Vagina (tissue), 2 donors: ENCODE measurements at places on chromosomes 4 and X. TPM values are rescaled to one million over a fixed set of nuclear protein-coding genes. Genes with fewer than 3 reads are reported as not detected.

The RAB28 gene
- 182 TPM for total RNA-seq

The MAGEA1 gene
- not detected for total RNA-seq

DNA sequence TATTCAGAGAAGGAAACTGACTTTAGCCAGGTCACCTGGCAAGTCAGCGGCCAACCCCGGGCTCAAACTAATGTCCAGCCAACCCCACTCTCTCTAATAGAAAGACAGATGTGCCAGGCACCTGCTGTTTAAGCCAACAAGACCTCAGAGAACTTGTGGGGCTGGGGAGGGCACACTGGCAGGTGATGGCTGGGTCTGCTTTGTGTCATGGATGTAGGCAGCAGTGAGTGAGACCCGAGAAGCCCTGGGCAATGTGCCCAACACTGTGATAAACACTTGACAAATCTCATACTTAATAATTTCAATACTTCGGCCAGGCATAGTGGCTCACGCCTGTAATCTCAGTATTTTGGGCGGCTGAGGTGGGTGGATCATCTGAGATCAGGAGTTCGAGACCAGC is 9.0 kb upstream of the CD99L2 start:
- no peak for DNase-seq

GRCh38 chr4:127469959-127470809 is 162.6 kb upstream of the INTU start:
- no peak for DNase-seq

DNA sequence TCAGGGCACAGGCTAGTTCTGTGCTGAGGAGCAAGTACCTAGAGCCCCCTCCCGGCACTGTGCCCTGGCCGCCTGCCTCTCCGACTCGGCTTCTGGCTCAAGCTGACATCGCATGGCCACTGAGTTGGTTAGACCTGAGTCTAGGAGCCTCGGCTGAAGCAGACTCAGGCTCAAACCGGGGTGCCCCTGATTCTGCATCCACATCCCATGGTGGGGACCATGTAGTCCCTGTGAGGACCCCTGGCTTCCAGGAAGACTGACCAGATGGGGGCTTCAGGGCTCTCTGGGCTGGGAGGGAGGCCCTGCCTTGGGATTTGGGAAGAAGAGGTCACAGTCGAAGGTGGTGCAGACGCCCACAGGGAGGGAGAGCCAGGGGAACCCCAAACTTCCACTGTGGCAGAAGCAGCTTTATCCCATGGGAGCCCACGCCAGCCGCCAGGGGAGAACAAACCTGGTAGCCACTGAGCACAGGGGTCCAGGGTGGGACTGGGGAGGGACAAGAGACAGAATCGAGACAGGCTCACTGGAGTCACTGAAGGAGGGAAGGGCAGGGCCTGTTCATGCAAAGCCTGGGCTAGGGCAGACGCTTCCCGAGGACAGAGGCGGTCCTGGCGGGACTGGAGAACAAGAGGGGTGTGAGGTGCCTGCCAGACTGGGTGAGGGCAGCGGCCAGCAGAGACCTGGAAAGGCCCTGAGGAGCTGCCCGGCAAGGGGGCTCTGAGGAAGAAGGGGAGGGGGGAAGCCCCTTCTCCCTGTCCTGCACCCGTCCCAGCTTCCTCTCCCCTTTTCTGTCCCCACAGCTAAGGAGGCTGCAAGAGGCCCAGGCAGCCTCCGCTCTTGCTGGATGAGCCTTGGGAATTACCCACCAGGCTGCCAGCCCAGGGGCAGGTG is 1.1 kb downstream of the PDE6B start:
- DNase-seq = no peak

- DNase-seq = no peak
Measured at GRCh38 chr4:2393353-2394270, 24.8 kb downstream of the ZFYVE28 start.

- DNase-seq = no peak
Measured at GRCh38 chr4:13306356-13306755, 177.8 kb downstream of the RAB28 start.

DNA sequence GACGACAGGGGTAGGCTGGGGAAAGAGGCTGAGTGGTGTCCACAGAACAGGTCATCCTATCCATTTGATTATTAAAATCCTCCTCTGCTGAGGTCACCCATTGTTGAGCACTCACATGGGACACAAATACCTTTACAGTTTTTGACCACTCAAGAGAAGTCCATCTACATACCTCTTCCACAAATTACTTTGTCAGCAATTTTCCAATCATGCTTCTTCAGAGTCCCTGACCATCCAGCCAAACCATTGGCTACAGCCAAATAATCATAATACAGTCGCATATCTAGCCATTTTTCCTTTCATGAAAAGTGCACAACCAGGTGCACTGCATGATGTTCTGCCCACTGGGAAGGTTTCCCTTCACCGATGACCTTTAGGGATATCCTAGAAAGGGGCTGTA is 407.4 kb downstream of the TEX13C start:
- no peak for DNase-seq

DNA sequence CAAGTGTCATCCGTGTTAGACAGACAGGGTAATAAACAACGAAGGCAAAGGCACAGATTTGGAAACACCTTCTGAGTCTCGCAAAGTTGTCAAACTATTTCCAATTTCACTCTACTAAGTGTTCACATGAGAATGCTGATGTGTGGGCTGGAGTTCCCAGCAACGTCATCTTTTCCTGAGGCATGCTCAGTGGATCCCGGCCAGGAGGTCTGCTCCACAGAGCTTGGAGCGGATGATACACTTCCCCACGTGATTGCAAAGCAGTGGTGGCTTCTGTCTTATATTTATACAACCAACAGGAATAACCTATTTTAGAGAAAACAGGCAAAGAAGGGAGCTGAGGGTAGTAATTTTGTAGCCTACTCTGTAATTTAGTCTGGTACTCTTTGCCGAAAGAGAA is 40.1 kb upstream of the PDK3 start:
- peak; percentile 78 for DNase-seq
